K562 (cell line): ENCODE measurements at places on chromosomes 13 and 19. TPM values are rescaled to one million over a fixed set of nuclear protein-coding genes. Genes with fewer than 3 reads are reported as not detected.

Gene C1QTNF9
- not detected in 2 replicates for total RNA-seq

Gene ZNF541
- total RNA-seq, result 0.04 and 0.16 TPM in 2 replicates

Gene DCT
- 0.34 and 0.66 TPM in 2 replicates for total RNA-seq

Gene SIGLEC9
- total RNA-seq, result 0.22 TPM in 1 of 2 replicates, not detected in the other

Gene HIPK4
- 0.07 and 0.09 TPM in 2 replicates for total RNA-seq

Gene KIR2DL3
- total RNA-seq, result not detected in 2 replicates

Gene OR10H1
- not detected in 2 replicates for total RNA-seq

Gene TEX29
- not detected in 2 replicates for total RNA-seq

Gene SLC17A7
- total RNA-seq, result 9.2 and 9.9 TPM in 2 replicates

Gene PABPC3
- total RNA-seq, result 0.18 and 0.29 TPM in 2 replicates

Gene DLL3
- 2.5 and 3.4 TPM in 2 replicates for total RNA-seq

Gene NAPSA
- total RNA-seq, result 1.9 and 2.3 TPM in 2 replicates

Gene PRDX2
- total RNA-seq, result 415 and 416 TPM in 2 replicates

Gene LRRC25
- total RNA-seq, result 0.09 and 0.22 TPM in 2 replicates

Gene JSRP1
- 0.58 and 0.78 TPM in 2 replicates for total RNA-seq

Gene GSX1
- not detected in 2 replicates for total RNA-seq

Gene ADGRE3
- not detected in 2 replicates for total RNA-seq

Gene ELSPBP1
- total RNA-seq, result not detected in 2 replicates

Gene COX6B2
- total RNA-seq, result 2.5 and 2.6 TPM in 2 replicates

Gene RETN
- not detected in 2 replicates for total RNA-seq

Gene TBCB
- total RNA-seq, result 71.0 and 79.5 TPM in 2 replicates

Gene CKM
- 0.09 and 0.11 TPM in 2 replicates for total RNA-seq

Gene AMER2
- not detected in 2 replicates for total RNA-seq

Gene CEACAM21
- total RNA-seq, result 0.18 TPM in 2 replicates

Gene GRIK5
- 0.51 and 0.58 TPM in 2 replicates for total RNA-seq

Gene KLK3
- not detected in 2 replicates for total RNA-seq

Gene FGF21
- total RNA-seq, result not detected in 2 replicates

Gene GIPC3
- 3.3 and 3.9 TPM in 2 replicates for total RNA-seq

Gene SIGLEC12
- total RNA-seq, result 0.69 and 0.83 TPM in 2 replicates

Gene EBI3
- 0.22 TPM in 1 of 2 replicates, not detected in the other for total RNA-seq

Gene ZNF792
- 15.5 and 16.5 TPM in 2 replicates for total RNA-seq

Gene STOML3
- not detected in 2 replicates for total RNA-seq

Gene NLRP12
- 0.04 TPM in 1 of 2 replicates, not detected in the other for total RNA-seq

Gene SCGB2B2
- not detected in 2 replicates for total RNA-seq
